ENCODE measurements at places on chromosomes 7 and 10. TPM values are rescaled to one million over a fixed set of nuclear protein-coding genes. Genes with fewer than 3 reads are reported as not detected.
A peak's percentile ranks its signal among the peaks of the same experiment; 100 is the strongest.

H2BK1 gene
- not detected for total RNA-seq

MUC3A gene
- 0.16 TPM for total RNA-seq

- no peak for ATAC-seq
Observed at GRCh38 chr10:14753441-14753840, 21.3 kb downstream of the FAM107B start.

GRCh38 chr10:47276576-47277351 is 23.2 kb upstream of the GDF10 start:
- ATAC-seq = no peak

GRCh38 chr10:97121041-97121440 is 64.7 kb downstream of the SLIT1 start:
- no peak for ATAC-seq

- ATAC-seq = peak; percentile 7
Observed at GRCh38 chr7:77799078-77799964, 748 bp downstream of the PHTF2 start.

DNA sequence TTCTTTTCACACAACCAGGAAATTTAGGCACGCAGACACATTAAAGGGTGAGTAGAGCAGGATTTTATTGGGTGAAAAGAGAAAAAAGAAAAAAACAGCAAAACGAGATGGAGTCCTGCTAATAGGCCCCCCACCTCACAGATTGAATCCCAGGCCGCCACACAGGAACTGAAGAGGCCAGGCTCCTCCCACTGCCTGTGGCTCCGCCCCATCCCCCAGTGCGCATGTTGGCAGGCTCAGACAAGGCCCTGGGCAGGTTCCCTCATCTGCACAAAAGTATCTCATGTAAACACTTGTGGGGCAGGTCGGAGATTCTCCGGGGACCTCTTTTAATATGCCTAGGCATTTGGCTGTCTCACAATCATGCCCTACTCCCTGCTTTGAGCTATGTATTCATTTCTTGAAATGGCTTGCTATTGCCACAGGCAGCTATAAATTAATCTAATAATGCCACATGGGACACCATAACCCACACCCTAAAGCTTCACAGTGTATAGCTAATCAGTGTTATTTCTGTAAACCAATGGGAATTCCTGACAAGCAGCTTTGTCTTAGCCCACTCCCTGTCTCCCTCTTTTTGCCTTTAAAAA is 76.2 kb upstream of the KIF5B start:
- peak; percentile 37 for ATAC-seq

Data from esophagus mucosa (tissue), 1 donor.